ENCODE measurements at places on chromosomes 2 and 18.

GRCh38 chr2:134338208-134338607 lies 84.3 kb downstream of the MGAT5 start:
- ATAC-seq, result no peak

- no peak for ATAC-seq
Measured at GRCh38 chr2:216003876-216004696, 9.3 kb downstream of the MREG start.

DNA sequence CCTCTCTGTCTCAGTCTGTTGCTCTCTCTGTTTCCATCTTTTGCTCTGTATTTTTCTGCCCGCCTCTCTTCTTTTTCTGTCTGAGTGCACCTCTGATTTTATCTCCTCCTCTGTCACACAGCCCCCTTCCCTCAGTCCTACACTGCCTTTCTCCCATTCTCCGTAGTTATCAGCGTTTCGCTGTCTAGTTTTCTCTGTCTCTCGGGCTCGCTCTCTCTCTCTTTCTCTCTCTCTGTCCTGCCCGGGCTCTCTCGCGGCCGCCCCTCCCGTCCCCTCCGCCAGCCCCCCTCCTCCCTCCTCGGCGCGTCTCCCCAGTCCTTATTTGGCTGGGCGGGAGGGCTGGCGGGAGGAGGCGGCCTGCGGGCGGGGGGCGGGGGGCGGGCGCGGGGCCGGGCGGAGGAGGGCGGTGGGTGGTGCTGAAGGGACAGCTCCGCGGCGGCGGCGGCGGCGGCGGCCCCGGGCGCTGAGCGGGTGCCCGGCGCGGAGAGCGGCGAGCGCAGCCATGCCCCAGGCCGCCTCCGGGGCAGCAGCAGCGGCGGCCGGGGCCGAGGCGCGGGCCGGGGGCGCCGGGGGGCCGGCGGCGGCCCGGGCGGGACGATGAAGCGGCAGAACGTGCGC lies at the start of gene KCNK3:
Gene KCNK3 (plus strand): TSS at position 444 of the 618 bp plus-strand sequence. CDS start 154 bp downstream, at position 598.
- peak; percentile 28 for ATAC-seq

- ATAC-seq, result peak; percentile 85
Measured at GRCh38 chr2:208366215-208367127, 40.1 kb upstream of the PTH2R start.

DNA sequence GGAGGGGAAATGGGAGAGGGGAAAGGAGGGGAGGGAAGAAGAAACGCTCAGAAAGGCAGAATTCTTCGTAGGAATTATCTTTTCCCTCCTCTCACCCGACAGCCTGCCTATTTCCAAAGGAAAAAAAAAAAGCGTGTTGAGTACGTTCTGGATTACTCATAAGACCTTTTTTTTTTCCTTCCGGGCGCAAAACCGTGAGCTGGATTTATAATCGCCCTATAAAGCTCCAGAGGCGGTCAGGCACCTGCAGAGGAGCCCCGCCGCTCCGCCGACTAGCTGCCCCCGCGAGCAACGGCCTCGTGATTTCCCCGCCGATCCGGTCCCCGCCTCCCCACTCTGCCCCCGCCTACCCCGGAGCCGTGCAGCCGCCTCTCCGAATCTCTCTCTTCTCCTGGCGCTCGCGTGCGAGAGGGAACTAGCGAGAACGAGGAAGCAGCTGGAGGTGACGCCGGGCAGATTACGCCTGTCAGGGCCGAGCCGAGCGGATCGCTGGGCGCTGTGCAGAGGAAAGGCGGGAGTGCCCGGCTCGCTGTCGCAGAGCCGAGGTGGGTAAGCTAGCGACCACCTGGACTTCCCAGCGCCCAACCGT lies at the start of gene GAD1:
Gene GAD1 (plus strand): TSS at position 384 of the 589 bp plus-strand sequence. CDS start 1,705 bp downstream, outside the sequence.
- ATAC-seq, result peak; percentile 86

- ATAC-seq, result no peak
Measured at GRCh38 chr2:40877734-40878288, 425.9 kb upstream of the SLC8A1 start.

DNA sequence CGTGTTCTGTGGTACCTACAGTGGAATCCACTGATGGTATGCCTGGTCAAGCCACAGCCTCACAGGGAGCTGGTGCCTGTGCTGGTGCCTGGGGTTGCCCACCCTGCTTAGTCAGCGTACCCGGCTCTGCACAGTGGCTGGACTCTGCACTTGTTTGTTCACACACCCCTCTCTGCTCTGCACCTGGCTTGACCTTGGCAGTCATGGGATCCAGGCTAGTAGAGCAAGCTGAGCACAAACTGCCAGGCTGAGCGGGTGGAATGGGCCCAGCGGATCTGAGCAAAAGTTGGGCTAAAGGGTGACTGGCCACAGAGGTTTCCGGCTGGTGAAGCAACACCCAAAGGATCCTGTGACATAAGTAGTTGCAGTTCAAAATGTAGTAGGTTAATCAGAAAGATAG lies 163.5 kb downstream of the CDH19 start:
- ATAC-seq, result no peak

- no peak for ATAC-seq
Measured at GRCh38 chr2:233673896-233674295, 2.2 kb downstream of the UGT1A9 start.

DNA sequence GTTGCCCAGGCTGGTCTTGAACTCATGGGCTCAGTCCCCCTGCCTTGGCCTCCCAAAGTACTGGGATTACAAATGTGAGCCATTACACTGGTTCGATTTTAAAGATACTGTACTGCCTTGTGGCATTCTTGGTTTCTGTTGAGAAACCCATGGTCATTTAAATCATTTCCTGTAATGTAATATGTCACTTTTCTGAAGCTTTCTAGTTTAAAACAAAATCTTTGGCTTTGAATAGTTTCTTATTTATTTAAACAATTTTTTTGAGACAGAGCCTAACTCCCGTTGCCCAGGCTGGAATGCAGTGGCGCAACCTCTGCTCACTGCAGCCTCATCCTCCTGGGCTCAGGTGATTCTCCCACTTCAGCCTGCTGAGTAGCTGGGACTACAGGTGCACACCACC lies 8.9 kb downstream of the ZNF512 start:
- ATAC-seq, result no peak

GRCh38 chr2:425947-426346 lies 138.1 kb upstream of the ALKAL2 start:
- no peak for ATAC-seq

- no peak for ATAC-seq
Measured at GRCh38 chr2:64404002-64404731, 49.8 kb upstream of the LGALSL start.

GRCh38 chr18:54043484-54044251 lies 180.8 kb downstream of the MBD2 start:
- ATAC-seq, result no peak

GRCh38 chr2:62724886-62725711 lies 19.6 kb downstream of the EHBP1 start:
- peak; percentile 53 for ATAC-seq

GRCh38 chr2:178723786-178724346 lies 83.4 kb downstream of the TTN start:
- ATAC-seq, result no peak

DNA sequence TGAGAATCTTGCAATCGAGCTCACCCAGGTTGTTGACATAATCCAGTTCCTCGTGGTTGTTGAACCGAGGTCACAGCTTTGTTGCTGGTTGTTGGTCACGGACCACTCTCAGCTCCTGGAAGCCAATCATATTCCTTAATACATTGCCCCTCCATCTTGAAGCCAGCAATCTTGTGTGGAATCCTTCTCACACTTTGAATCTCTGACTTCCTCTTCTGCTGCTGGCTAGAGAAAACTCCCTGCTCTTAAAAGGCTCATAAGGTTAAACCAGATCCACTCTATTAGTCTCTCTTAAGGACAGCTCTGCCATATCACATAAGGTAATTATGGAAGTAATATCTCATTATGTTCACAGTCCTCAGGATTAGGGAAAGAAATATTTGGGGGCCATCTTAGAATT lies 41.1 kb downstream of the SP140 start:
- peak; percentile 35 for ATAC-seq

DNA sequence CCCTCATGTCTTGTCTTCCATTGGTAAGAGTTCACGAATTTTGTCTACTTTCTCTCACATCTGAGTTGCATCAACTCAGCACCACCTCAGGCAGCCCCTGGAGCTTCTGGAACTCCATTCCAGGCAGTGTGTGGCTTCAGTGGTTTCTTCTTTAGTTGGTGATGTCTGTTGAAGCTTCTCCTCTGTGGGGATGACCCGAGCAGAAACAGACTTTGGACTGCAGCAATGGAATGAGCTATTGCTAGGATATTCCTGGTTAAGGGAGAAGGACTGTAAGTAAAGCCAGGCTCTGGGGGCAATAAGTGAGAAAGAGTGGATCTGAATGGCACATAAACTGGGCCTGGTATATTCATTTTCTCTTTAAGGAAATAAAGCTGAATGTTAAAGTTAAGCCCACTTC lies 32.3 kb upstream of the STAT4 start:
- no peak for ATAC-seq

GRCh38 chr2:167595839-167596471 lies 651.4 kb downstream of the STK39 start:
- ATAC-seq, result peak; percentile 45

DNA sequence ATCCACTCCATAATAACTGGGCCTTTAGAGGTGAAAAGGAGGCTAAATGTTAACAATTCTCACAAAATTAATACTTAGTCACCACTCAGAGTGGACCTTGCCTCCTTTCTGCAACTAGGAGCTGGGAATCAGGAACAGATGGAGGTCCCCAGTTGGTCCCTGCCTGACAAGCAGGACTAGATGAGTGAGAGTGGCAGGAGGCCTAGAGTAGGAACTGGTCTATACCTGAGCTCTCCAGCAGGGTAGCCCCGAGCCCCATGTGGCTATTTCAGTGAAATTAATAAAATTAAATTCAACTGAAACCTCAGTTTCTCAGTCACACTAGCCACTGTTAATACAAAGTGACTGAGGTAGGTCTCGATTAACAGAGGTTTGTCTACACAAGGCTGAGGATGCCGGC lies 150.5 kb downstream of the MYO5B start:
- no peak for ATAC-seq

- ATAC-seq, result no peak
Measured at GRCh38 chr18:13589316-13589715, 137.0 kb downstream of the FAM210A start.

DNA sequence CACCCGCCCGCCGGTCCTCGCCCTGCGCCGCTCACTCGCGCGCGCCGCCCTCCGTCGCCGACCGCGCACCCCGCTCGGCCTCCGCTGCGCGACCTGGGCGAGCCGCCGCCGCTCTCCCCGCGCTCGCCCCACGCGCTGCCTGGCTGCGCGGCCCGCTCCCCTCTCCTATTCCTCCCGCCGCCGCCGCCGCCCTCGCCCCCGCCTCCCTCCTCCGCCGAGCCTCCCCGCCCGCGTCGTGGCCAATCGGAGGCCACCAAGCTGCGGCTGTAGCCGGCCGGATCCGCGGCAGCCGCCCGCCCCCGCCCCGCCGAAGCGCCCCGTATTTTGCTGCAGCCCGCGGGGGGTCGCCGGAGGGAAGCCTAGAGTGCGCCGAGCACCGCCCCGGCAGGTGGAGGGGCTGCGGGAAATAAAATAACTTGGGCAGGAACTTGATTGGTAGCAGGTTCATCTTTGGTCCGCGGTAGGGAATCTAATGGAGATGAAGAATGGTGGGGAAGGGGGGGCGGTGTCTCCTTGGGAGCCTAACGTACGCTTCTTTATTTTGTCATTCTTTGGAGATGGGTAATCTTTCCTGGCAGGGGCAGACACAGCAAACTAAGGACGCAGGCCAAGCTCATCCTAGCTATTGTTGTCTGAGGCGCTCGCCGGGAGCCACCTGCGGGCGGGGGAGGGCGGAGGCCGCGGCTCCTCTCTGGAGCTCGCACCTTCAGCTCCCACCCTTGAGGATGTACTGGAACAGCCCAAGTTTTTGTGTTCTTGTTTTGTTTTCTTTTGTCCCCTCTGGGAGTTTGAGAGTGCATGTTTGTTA lies 1.1 kb upstream of the CDH2 start:
- ATAC-seq, result peak; percentile 9

DNA sequence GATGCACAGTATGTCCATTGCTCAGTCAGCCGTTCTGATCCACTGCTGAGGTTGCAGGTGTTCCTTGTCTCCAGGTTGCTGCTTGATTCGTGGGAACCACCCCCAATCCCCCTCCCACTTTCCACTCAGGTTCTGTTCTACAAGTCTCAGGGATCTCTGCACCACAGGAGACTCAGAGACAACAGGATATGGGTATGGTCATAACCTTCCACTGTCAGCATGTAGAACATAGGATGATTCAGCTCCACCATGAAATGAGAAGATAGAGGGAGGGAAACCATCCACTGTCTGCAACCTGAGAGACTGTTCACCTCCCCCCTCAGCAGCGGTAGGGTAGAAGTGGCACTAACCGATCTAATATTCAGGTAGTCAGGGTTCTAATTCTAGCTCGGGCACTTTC lies 19.0 kb upstream of the KLF7 start:
- ATAC-seq, result no peak

DNA sequence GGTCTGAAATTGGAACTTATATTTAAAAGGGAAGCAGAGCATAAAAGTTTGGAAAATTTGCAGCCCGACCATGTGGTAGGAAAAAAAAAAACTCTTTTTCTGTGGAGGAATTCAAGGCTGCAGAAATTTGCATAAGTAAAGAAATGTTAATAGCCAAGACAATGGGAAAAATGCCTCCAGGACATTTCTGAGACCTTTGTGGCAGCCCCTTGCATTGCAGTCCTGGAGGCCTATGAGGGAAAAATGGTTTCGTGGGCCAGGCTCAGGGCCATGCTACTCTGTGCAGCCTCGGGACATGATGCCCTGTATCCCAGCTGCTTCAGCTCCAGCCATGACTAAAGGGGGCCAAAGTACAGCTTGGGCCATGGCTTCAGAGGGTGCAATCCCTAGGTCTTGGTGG lies 71.9 kb upstream of the SLC16A14 start:
- ATAC-seq, result no peak

DNA sequence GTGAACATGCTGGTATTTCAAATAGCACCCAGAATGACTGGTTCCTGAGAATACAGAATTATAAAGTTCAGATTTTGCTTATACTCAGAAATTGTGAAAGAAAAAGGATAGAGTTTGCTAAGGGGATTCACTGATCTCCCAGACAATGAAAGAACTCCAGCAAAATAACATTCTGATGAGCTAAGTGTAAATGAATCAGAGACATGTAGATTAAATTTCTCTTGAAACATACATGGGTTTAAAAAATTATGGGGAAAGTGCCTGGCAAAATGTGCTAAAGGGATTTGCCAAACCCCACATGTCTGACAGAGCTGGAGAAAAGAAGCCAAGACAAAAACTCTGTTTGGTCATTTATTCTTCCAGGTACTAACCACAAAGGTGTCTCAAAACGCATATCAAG lies 116.3 kb downstream of the FTCDNL1 start:
- ATAC-seq, result no peak

DNA sequence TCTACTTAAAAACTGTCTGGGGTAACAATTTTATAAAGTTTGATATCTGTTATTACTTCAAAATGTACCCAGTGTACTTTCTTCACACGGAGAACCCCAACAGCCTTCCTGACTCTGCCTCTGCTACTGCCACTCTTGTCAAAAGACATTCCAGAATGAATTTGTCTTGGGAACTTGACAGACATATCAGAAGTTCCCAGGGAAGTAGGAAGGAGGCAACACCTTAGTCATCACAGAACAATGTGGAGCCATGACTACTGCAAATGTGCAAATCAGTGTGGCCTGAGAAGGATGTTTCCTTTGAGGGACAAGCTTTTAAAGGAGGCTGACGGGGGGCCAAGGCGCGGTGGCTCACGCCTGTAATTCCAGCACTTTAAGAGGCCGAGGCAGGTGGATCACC lies 133.8 kb upstream of the RNF152 start:
- ATAC-seq, result no peak

All from stimulated activated memory B cell treated with anti-CD40 and anti-IgM and Interleukin-4, amounts not matched to agents 10 μg/mL and 1 μg/mL and 100 μg/mL, for 72 hours (primary cell).